ENCODE measurements at places on chromosomes 2 and 18. TPM values are rescaled to one million over a fixed set of nuclear protein-coding genes. Genes with fewer than 3 reads are reported as not detected.

Gene RESP18
- polyA plus RNA-seq, result not detected

Gene CYBRD1
- 186 TPM for polyA plus RNA-seq

GRCh38 chr2:237571551-237571950 lies 5.2 kb downstream of the PRLH start:
- no peak for DNase-seq

Gene VWC2L
- not detected for polyA plus RNA-seq

- DNase-seq, result no peak
These were observed 1.6 kb upstream of the EMILIN2 start for GRCh38 chr18:2845172-2845571.

GRCh38 chr2:84839851-84840250 lies 41.0 kb downstream of the TRABD2A start:
- no peak for DNase-seq

Gene DYNAP
- not detected for polyA plus RNA-seq

DNA sequence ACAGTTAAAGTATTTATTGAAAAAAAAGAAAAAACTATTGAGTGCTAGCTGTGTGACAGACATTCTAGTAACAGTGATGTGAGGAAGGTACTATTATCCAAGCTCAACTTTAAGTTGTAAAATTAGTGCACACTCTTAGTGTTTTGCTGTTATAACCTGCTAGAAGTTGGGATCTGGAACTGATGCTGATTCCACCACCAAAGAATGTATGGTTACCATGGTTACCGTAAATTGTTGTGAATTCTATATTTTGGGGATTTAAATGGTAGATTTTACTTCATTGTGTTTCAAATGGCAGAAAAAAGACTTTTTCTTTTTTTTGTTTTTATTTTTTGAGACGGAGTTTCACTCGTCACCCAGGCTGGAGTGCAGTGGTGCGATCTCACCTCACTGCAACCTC lies 5.3 kb downstream of the AGFG1 start:
- no peak for DNase-seq

DNA sequence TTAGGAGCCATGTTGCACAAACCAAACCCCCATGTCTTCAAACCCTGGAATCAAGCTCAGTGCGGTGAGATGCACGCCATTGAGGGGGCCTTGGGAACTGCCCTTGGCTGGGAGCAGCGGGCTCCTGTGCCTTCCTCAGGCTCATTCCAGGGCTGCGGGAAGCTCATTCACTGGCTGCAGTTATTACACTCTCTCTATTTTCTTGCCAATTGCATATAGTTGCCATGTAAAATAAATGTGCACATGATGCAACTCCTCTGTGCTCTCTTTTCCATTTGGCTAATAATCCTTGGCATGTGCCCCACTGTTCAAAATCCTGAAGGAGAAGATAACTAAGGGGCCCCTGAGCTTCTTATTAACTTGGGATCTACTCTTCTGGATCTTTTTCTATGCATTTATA lies 74.7 kb downstream of the KCTD1 start:
- no peak for DNase-seq

Gene EML6
- polyA plus RNA-seq, result 1.4 TPM

Gene PDCD1
- 0.29 TPM for polyA plus RNA-seq

Gene GNLY
- polyA plus RNA-seq, result 1.8 TPM

Gene EDAR
- 3.9 TPM for polyA plus RNA-seq

DNA sequence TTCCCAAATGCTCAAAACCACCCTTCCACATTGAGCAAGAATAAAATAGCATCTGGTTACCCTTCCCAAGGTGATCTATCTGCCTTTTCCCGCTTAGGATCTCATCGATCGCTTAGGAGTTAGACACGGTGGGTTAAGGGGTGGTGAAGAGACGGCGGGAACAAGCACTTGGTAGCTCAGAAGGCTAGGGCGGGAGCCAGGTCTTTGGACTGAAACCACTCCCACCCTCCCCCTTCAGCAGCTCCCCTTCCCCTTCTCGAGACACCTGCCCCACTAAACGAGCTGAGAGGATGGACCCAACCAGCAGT lies 513 bp downstream of the THOC1 start:
- DNase-seq, result peak; percentile 6

Gene POLE4
- polyA plus RNA-seq, result 57.0 TPM

- no peak for DNase-seq
These were observed 86.9 kb downstream of the CRACDL start for GRCh38 chr2:98849113-98849512.

- no peak for DNase-seq
These were observed 437.1 kb downstream of the DCDC2C start for GRCh38 chr2:4140281-4140970.

- no peak for DNase-seq
These were observed 142.6 kb downstream of the MEIS1 start for GRCh38 chr2:66577321-66578053.

- DNase-seq, result no peak
These were observed 42.4 kb upstream of the BIN1 start for GRCh38 chr2:127149384-127149783.

GRCh38 chr2:237859533-237860272 lies at the start of gene RAMP1:
RAMP1 (plus strand) TSS chr2:237859623; CDS start chr2:237859676, 53 bp downstream.
- no peak for DNase-seq

GRCh38 chr2:17084877-17085276 lies 419.2 kb upstream of the CYRIA start:
- no peak for DNase-seq

GRCh38 chr2:11082880-11083279 lies 72.4 kb upstream of the SLC66A3 start:
- no peak for DNase-seq

- no peak for DNase-seq
These were observed 652.9 kb downstream of the NR4A2 start for GRCh38 chr2:155679647-155680046.
